ENCODE measurements at places on chromosomes 2 and 18.
A peak's percentile ranks its signal among the peaks of the same experiment; 100 is the strongest.

DNA sequence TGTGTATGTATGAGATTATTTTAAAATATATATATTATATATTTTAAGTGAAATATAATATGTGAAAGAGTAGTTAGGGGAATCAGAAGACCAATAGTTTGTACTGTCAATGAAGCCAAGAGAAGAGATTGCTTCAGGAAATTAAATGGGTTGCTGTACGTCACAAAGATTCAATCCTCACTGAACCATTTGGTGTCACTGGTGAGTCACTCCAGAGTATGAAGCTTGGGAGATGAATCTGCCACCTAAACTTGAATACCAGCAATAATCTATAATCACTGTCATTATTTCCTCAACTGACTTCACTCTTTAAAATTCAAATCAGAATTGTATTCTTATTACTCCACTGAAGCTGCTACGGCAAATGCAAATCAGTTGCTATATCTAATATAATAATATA, 41.9 kb upstream of the SCN9A start:
- DNase-seq, result no peak
- no peaks in the 10 kb centered on the region for H3K36me3 ChIP-seq
- H3K4me1 ChIP-seq, result no peaks in the 10 kb centered on the region
- no peak overlapping the region for H3K27ac ChIP-seq
- H3K4me3 ChIP-seq, result no peak overlapping the region

DNA sequence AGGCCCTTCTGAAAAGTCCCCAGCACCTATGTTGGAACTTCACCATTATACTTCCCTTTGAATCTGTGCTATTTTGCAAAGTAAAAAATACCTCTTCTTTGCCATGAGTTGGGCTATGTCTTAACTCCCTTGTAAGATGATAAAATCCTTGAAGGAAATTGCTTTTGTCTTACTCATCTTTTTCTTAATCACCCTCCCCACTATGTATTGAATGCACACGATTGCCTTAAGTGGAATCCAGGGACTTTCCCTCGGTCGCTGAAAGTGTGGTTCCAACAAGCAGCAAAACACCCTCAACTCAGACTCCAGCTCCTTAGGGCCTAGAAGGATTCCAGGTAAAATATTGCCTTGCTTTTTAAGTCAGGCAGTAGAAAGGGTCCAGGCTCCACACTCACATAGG, 173.2 kb upstream of the ARL4C start:
- no peak overlapping the region for H3K27ac ChIP-seq
- no peaks in the 10 kb centered on the region for H3K36me3 ChIP-seq
- H3K27me3 ChIP-seq, result no peaks in the 10 kb centered on the region
- DNase-seq, result peak; percentile 83
- H3K4me1 ChIP-seq, result peaks cover 30% of the 10 kb centered on the region
- no peak overlapping the region for H3K4me3 ChIP-seq

DNA sequence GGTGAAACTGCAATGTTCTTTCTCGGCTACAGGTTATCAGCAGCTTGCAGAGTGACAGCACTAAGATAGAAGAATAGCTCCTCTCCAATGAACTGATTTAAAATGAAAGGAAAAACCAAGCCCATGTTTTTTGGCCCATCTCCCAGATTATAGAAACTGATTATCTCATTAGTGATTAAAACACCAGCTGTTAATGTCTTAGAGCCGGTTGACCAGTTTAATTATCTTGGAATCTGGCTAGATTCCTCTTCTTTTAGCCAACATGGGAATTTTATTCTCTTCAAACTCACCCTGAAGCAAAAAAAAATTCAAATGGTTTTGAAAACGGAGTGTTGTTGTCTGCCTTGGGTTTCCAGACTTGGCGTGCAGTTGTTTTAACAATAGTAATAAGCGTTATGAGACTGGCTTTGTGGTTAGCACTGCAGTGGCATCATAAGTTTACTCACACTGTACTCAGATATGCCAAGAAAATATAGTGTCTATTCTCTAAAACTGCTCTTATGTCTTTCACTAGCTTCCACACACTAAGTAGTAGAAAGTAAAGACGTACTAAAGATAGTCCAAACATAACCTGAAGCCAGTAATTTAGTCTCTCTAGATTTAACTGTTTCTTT, 665.3 kb downstream of the STK39 start:
- no peak overlapping the region for H3K27ac ChIP-seq
- H3K36me3 ChIP-seq, result no peaks in the 10 kb centered on the region
- no peaks in the 10 kb centered on the region for H3K27me3 ChIP-seq
- H3K4me3 ChIP-seq, result no peak overlapping the region
- H3K4me1 ChIP-seq, result no peaks in the 10 kb centered on the region

DNA sequence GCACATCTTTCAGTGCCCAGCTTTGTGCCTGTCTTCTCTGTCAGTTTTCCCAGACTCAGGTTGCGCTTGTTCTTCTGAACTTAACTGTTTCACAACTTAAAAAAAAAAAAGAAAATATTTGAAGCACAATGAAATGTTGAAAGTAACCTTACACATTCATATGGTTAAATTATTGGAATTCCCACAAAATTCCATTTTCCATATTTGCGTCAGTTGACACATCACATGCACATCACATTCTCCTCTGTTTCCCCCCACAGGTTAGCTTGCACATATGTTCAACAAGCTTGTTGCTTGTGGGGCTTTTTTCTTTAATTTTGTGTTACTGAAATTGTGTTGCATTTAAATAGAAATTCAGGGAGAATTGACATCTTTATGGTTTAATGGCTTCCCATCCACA, 8.3 kb downstream of the MYO1B start:
- no peaks in the 10 kb centered on the region for H3K27me3 ChIP-seq
- H3K4me3 ChIP-seq, result no peak overlapping the region
- peaks cover 5% of the 10 kb centered on the region for H3K4me1 ChIP-seq
- DNase-seq, result no peak
- no peak overlapping the region for H3K27ac ChIP-seq

GRCh38 chr18:57619876-57620275, 1.8 kb downstream of the NARS1 start:
- peak overlapping the region; percentile 95 for H3K4me3 ChIP-seq
- no peak for DNase-seq
- no peak overlapping the region for H3K27ac ChIP-seq
- peaks cover 14% of the 10 kb centered on the region for H3K4me1 ChIP-seq
- peaks cover 29% of the 10 kb centered on the region for H3K36me3 ChIP-seq

DNA sequence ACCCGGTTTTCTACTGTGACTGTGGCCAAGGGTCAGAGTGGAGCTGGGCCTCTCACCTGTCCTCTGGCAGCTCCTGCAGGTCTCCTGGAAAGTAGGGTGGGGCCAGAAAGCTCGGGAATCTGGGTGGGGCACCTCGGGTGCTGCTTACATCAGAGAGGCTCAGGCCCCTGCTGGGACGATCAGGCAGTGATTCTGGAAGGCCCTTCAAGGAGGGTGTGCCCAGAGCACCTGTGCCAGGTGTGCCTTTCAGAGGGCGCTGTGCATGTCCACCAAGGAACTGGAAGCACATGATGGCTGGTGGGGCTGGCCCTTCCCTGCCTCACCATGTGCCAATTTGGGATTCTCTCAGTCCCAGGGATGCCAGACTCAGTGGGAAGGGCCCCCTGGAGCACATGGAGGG, 44.0 kb downstream of the ATP6V1C2 start:
- DNase-seq, result peak; percentile 77
- peaks cover 12% of the 10 kb centered on the region for H3K4me1 ChIP-seq
- H3K4me3 ChIP-seq, result no peak overlapping the region
- H3K27me3 ChIP-seq, result no peaks in the 10 kb centered on the region
- no peaks in the 10 kb centered on the region for H3K36me3 ChIP-seq

GRCh38 chr2:29723255-29724001, 198.0 kb downstream of the ALK start:
- no peak overlapping the region for H3K27ac ChIP-seq
- no peaks in the 10 kb centered on the region for H3K36me3 ChIP-seq
- H3K4me1 ChIP-seq, result no peaks in the 10 kb centered on the region
- H3K27me3 ChIP-seq, result peaks cover 25% of the 10 kb centered on the region
- DNase-seq, result no peak

- H3K27me3 ChIP-seq, result no peaks in the 10 kb centered on the region
- H3K27ac ChIP-seq, result peak overlapping the region; percentile 42
- no peaks in the 10 kb centered on the region for H3K36me3 ChIP-seq
- no peak overlapping the region for H3K4me3 ChIP-seq
- H3K4me1 ChIP-seq, result peaks cover 39% of the 10 kb centered on the region
- peak; percentile 95 for DNase-seq
Observed at GRCh38 chr2:44543773-44544725, 182.3 kb downstream of the CAMKMT start.

GRCh38 chr2:190847504-190848081, 33.0 kb upstream of the GLS start:
- peak overlapping the region; percentile 100 for H3K27ac ChIP-seq
- no peaks in the 10 kb centered on the region for H3K36me3 ChIP-seq
- no peak overlapping the region for H3K4me3 ChIP-seq

GRCh38 chr18:48775372-48776155, 175.2 kb downstream of the SMAD7 start:
- H3K4me1 ChIP-seq, result no peaks in the 10 kb centered on the region
- DNase-seq, result no peak
- H3K36me3 ChIP-seq, result no peaks in the 10 kb centered on the region
- no peak overlapping the region for H3K27ac ChIP-seq

All from PC-9 (cell line).